ENCODE measurements at places on chromosomes 1 and 21. TPM values are rescaled to one million over a fixed set of nuclear protein-coding genes. Genes with fewer than 3 reads are reported as not detected.

The ACTA1 gene
- not detected for total RNA-seq

The C4BPB gene
- not detected for total RNA-seq

The JUN gene
- total RNA-seq: 51.1 TPM

The AGT gene
- under 0.01 TPM for total RNA-seq

The OR4F29 gene
- not detected for total RNA-seq

The WNT3A gene
- not detected for total RNA-seq

The FCRL2 gene
- not detected for total RNA-seq

The PLA2G2C gene
- not detected for total RNA-seq

The DIPK1A gene
- total RNA-seq: 7.5 TPM

The LORICRIN gene
- total RNA-seq: not detected

The C1orf185 gene
- total RNA-seq: not detected

The AIRE gene
- total RNA-seq: not detected

The CCDC17 gene
- total RNA-seq: 0.56 TPM

The MRPL37 gene
- total RNA-seq: 132 TPM

The FCMR gene
- total RNA-seq: not detected

The MSH4 gene
- under 0.01 TPM for total RNA-seq

The ARHGEF16 gene
- not detected for total RNA-seq

The CHI3L2 gene
- 0.18 TPM for total RNA-seq

The B3GALT2 gene
- total RNA-seq: 5.8 TPM

The RERE gene
- 15.8 TPM for total RNA-seq

The SLC6A17 gene
- 0.54 TPM for total RNA-seq

The HSD3B1 gene
- total RNA-seq: not detected

The CCDC30 gene
- 0.18 TPM for total RNA-seq

The KRTAP7-1 gene
- total RNA-seq: not detected

The TNFAIP8L2 gene
- not detected for total RNA-seq

The TACSTD2 gene
- total RNA-seq: not detected

The FMO2 gene
- under 0.01 TPM for total RNA-seq

The CRP gene
- total RNA-seq: not detected

The SHISA4 gene
- 10.0 TPM for total RNA-seq

The MPZ gene
- total RNA-seq: 0.18 TPM

The FHAD1 gene
- not detected for total RNA-seq

The AMPD1 gene
- not detected for total RNA-seq

The SPRR1A gene
- not detected for total RNA-seq

The NEGR1 gene
- 13.1 TPM for total RNA-seq

The PLPP3 gene
- total RNA-seq: 46.4 TPM

The ACKR1 gene
- not detected for total RNA-seq

The HSPG2 gene
- total RNA-seq: 15.8 TPM

The ENAH gene
- total RNA-seq: 86.9 TPM

The TMCC2 gene
- 2.0 TPM for total RNA-seq

The FASLG gene
- 0.28 TPM for total RNA-seq

The TTC34 gene
- total RNA-seq: under 0.01 TPM

The PLCH2 gene
- total RNA-seq: 0.28 TPM

The RAB3B gene
- 91.9 TPM for total RNA-seq

The CBR3 gene
- total RNA-seq: 12.8 TPM

The ZNF683 gene
- not detected for total RNA-seq

The ZMPSTE24 gene
- total RNA-seq: 28.9 TPM

The STK40 gene
- total RNA-seq: 13.9 TPM

The HSD3B2 gene
- not detected for total RNA-seq

The SMCP gene
- total RNA-seq: not detected

Measured in IMR-90 (cell line).